ENCODE measurements at places on chromosomes 13 and 19.

GRCh38 chr19:50537769-50538230, 24.1 kb upstream of the ASPDH start:
- DNase-seq, result peak; percentile 93

DNA sequence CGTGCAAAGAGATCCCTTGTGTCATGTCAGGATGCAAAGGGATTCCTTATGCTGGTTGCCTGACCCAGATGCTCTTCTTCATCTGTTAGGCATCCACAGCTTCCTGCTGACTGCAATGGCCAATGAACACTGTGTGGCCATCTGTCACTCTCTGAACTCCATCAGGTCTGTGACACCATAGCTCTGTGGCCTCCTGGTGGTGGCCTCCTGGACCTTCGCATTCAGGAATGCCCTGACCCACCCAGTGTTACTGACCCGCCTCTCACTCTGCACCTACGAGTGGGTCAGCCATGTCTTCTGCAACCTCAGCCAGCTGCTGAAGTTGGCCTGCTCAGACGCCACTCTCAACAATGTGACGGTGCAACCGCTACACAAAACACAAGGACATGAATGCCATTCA, 23.9 kb upstream of the TPM4 start:
- no peak for DNase-seq

DNA sequence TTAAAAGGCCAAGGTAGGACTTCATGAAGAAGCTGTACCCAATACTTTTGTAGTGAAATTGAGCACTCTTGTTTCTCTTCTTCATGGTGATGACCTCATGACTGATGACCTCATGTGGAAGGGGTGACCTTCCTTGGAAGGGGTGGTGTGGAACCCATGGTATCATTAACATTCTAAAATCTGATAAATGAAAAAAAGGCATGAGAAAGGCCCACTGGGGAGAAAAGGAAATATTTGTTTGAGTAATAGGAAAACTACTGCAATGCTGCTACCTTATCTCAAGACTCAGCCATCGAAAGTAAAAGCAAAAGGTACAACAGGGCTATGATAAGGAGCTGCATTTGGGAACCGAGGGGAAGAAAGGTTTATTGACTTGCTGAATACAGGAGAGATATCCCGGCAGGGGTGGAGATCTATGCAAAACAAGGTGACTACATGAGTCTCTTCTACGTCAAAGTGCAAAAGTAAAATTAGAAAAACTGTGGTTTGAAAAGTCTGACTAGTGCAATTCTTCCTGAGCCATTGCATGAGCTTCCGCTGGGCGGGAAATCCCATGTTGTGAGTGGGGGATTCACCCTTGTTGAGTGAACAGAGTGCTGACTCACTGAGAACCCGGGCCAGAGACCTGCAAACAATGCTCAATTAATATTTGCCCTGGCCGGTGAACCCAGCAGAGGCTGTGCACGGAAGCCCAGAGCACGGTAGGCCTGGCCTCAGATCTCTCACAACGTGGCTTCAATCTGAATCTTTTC, 138.9 kb upstream of the RFC3 start:
- peak; percentile 90 for DNase-seq

DNA sequence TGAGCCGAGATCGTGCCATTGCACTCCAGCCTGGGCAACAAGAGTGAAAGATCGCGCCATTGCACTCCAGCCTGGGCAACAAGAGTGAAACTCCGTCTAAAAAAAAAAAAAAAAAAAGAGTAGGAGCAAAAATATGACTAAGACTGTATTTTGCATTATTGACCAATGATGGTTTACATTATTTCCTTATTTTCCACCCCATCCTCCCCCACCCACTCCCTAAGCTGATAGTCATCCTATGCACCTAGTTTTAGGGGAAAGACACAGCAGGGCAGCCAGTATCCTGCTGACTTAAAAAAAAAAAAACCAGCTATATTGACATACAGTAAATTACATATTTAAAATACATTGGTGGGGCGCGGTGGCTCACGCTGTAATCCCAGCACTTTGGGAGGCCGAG, 25.1 kb downstream of the VAV1 start:
- DNase-seq, result peak; percentile 91

- peak; percentile 100 for DNase-seq
Measured at GRCh38 chr13:51452361-51453206, at the start of gene INTS6. INTS6 (minus strand) TSS chr13:51453036; CDS start chr13:51452525, 511 bp downstream.

- no peak for DNase-seq
Measured at GRCh38 chr13:79044415-79044814, 361.6 kb downstream of the RBM26 start.

- DNase-seq, result peak; percentile 18
Measured at GRCh38 chr13:94710881-94711560, 1.3 kb downstream of the SOX21 start.

GRCh38 chr19:40392123-40392522, 2.1 kb upstream of the HIPK4 start:
- DNase-seq, result no peak

- DNase-seq, result no peak
Measured at GRCh38 chr13:69292789-69293425, 814.7 kb upstream of the ATXN8OS start.

GRCh38 chr19:41297628-41298347, 12.2 kb upstream of the CCDC97 start:
- no peak for DNase-seq

DNA sequence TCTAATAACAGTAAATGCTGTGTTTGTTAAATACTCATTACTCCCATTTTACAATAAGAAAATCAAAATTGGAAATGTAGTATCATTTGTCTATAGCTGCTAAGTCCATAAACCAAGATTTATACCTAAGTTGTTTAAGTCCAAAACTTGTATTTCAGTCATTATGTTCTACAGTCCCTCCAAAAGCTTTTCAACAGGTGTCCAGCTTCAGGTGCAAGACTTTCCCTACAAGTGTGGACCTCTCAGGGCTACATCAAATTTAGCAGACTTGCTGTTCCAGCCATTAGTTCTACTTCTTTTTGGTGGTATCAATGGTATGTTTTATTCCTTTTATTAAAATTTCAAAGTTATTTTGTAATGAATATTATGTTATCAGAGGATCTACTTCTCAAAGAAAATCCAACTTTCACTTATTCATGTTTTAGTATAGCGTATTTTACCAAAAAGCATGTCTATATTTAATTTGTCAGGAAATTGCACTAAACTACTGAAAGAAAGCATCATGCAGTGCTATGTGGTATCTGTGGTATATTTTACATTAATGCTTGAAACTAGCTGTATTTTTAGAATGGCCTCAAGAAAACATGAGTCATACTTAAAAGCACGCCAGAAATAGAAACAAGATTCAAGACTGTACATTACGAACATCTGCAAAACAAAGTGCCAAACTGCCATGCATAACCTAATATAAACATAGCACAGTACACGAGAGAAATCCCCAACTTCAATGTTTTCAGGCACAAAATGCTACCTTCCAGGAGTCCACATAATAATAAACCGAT, 44.5 kb downstream of the VWA8 start:
- DNase-seq, result peak; percentile 65

DNA sequence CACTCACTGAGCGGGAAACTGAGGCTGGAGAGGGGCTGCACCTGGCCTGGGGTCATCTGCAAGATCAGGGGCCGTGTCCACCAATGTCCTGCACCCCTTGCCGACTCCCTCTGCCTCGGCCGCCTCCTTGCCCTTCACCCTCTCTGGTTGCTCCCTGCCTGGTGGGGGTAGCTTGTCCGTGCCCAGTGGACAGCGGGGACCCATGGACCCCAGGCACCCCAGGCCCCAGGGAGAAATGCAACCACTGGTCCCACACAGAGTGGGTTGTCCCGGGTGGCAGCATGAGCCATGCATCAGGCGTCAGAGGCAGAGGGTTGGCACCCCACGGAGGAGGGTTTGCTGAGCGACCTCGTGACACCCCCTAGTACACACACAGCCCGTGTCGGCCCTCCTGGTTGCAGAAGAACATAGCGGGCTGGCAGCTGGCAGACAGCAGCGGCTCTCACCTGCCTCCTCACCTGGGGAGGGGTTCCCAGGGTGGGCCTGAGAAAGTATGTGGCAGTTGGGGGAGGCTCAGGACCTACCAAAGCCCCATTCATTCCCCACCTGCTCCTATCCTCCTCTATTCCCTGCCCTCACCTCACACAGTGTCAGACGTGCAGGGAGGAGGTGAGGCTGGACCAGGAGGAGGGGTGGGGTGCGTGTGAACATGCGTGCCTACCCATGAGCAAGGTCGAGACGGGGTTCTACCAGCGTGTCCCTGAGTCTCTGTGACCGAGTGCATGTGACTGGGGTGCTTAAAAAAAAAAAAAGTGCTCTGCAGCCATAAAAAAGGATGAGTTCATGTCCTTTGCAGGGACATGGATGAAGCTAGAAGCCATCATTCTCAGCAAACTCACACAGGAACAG, 8.7 kb downstream of the ADAMTSL5 start:
- DNase-seq, result no peak

- DNase-seq, result peak; percentile 20
Measured at GRCh38 chr13:21344662-21345176, 114.4 kb downstream of the ZDHHC20 start.

GRCh38 chr19:21584537-21584936, 79.1 kb downstream of the ZNF429 start:
- no peak for DNase-seq

GRCh38 chr13:99984461-99985240, 3.1 kb downstream of the ZIC2 start:
- DNase-seq, result no peak

DNA sequence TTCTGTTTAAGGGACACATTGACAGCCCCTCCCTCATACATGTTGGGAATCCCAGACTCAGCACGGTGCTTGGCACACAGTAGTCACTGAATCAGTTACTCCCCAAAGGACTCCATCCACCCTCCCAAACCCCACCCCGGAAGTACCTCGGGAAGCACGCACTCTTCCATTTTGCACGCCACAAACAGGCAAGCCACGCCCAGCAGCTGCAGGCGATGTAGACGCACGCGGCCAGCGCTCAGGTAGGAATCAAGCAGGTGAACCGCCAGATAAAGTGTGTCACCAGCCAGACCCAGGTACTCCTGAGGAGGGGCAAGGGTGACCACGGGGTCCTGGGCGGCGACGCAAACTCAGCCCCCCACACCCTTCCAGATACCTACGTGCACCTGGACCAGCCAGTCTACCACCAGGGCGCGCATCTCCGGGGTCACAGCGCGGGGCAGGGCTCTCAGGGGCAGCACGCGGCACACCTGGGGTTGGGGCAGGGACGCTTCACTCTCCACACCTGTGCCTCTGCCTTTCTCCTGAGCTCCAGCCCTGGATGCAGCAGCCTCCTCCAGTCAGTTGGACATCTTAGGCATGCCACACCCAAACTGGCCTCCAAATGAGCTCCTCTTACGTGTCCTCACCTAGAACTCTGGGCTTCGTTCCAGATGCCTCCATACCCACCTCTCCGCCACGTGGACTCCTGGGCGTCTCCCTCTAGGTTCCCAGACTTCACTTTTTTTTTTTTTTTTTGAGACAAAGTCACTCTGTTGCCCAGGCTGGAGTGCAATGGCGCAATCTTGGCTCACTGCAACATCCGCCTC, 1.9 kb downstream of the CCNP start:
- no peak for DNase-seq
